NCI-H526 (cell line): ENCODE measurements at places on chromosomes 12 and 14.

DNA sequence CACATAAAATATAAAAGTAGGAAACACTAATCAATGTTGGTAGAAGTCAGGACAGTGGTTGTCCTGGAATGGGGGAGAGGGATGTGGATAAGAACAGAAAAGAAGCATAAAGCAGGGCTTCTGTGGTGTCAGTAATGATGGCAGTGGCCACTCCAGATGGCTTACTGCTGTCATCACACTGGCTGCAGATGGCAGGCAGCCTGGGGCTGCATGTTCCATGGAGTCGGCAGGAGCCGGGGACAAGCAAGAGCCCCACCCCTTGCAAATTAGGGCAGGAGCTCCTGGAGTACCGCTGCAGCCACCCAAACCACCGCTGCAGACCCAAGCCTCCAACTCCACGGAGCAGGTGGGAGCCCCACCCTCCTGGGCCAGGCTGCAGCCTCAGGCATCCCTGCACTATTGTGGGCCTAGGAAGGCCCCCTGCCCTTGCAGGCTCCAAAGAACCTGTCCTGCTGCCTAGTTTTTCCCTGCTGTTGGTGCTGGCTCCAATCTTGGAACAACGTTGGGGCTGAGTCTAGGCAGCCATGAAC is 28.8 kb upstream of the SLC5A8 start:
- DNase-seq = no peak

DNA sequence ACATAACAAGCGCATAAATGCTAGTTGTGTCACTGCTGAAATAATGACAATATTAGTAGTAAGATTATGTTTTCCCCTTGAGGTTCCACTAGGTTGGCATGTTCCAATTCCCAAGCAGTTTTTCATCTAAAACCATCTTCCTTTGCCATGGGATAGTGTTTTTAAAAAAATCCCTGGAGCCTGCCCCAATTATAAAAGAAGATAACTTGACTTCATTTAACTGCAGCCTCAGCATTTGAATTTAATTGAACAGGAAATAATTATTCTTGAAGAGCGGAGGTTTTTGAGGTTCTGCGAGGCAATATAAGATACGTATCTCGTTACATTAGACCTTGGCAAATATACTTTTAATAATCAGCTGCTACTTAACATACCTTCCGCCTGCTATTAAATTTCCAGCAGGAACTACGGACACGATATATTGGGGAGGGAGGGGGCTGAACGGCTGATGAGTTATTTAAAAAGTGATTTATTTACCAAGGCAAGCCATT is 65.2 kb upstream of the HSPB8 start:
- no peak for DNase-seq

DNA sequence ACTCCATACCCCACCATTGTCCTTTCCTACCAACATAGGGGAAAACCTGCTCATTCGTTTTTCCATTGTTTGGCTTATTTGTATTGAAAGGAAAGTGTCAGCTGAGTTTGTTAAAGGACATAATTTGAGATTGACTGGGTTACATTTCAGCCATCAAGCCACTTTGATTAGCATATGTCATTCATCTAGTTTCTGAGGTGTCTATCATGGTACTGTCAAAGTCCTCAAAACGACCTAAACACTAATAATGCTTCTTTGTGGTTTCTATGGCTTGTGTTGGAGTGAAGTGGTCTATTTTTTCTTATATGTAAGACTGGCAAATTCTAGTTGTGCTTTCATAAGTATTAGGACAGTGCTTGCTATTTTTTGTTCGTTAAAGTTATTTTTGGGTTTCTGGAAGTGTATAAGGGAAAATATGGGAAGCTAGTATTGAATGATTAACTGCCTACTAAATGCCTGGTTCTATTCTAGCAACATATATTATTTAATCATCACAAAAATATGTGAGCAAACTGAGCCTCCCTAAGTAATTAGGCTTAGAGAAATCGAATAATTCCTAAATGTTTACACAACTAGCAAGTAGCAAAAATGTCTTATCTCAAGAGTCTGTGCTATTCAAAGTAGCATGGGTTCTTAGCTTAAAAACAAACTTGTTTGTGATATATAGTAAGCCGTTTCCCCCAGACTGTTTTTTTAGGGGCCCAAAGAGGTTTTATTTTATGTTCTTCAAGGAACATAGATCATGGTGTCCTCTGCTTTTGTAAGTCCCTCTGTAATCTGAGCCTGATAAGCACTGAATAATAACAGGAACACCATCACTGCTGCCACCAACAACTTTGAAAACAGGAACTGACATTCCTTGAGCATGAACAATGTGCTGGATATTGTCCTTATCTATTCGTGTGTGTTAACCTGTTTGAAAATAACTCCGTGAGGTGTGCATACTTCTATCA is 67.1 kb downstream of the DERA start:
- no peak for DNase-seq

DNA sequence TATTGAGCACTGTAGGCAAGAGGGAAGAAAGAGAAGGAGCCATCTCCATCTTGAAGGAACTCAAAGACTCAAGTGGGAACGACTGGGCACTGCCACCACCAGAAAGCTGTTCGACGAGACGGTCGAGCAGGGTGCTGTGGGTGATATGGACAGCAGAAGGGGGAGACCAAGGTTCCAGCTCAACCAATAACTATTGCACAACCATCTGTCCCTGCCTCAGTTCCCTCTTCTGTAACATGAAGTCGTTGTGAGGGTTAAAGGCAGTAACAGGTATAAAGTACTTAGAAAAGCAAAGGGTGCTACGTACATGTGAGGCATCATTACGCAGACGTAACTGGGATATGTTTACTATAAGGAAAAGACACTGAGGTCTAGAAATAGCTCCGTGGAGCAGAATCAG is 13.9 kb upstream of the BDKRB1 start:
- no peak for DNase-seq

DNA sequence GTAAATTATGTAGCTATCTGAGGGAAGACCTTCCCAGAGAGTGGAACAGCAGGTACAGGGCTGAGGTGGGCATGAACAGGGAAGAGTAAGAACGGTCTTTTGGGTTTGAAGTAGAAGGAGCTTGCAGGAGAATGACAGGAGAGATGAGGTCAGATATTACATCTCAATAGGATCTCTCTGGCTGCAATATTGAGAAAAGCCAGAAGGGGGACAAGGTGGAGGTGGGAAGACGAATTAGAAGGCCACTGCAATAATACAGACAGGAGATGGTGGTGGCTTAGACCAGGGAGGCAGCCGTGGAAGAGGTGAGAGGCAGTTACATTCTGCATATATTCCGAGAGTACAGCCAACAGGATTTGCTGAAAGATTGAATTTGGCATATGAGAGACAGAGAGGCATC is 310.2 kb downstream of the APAF1 start:
- peak; percentile 59 for DNase-seq

DNA sequence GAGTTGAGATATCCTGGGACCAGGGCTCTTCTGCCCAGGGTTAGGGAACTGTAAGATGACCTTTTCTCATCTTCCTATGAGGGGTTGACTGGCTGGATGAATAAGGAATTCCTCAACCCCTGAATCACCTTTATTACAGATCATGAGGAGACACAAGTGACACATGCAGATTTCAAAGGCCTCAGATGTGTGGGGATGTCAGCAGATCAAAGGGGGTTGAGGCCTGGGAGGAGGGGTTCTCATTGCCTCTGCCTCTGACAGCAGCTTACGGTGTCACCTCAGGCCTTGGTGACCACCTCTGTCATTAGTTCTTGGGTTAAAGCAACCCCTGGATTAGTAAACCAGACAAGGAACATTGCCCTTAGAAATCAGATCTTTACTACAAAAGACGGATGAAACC is 2.1 kb upstream of the KRT72 start:
- DNase-seq = no peak

DNA sequence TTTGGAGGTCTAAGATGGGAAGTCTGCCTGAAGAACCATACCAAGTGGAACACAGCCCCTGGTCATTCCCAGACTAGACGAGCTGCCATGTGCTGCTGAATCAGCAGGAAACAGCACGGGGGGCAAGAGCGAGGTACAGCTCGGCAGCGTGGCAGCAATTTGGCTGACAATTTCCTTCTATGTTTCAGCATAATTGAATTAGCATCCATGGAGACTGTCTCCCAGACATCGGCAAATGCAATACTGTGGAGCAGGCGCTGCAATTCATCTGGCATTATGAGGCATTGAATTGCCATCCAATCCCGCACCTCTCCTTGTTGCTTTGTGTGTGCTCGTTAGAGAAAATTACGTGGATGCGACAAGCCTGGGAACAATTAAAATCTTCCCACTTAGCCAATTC is 46.0 kb upstream of the CCDC60 start:
- DNase-seq = no peak
